ENCODE measurements at places on chromosomes 12 and 14.

DNA sequence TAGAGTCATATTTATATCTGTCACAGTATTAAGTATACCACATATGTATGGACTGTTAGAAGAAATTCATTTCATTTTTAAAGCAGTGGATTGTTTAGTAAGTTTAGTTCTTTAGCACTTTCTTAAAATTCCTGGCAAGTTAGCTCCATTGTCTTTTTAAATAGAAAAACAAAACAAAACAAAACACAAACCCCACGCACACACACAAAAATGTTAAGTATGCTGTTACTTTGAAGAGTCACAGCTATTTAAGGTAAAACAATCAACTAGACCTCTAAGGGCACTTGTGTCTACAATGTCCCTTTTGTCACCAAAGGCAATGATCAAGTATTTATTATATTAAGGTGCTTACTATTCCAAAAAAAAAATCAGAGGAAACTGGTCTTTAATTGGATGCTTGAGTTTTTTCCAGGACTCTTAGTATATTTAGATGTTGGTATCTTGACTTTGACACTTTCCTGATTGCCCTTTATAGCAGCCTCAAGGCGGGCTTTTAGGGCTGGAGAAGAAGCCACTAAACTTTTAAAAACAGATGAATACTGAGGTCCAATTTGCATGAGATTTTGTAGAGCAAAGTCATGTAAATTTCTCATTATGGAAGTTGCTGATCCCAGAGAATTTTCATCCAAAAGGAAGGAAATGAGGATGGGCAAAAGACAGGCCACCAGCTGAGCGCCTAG is 85.5 kb upstream of the HECTD1 start:
- DNase-seq, result no peak

GRCh38 chr12:124898200-124898922 is 16.1 kb downstream of the UBC start:
- peak; percentile 47 for DNase-seq

GRCh38 chr12:27336282-27336653 is 3.6 kb downstream of the BMAL2 start:
- no peak for DNase-seq

DNA sequence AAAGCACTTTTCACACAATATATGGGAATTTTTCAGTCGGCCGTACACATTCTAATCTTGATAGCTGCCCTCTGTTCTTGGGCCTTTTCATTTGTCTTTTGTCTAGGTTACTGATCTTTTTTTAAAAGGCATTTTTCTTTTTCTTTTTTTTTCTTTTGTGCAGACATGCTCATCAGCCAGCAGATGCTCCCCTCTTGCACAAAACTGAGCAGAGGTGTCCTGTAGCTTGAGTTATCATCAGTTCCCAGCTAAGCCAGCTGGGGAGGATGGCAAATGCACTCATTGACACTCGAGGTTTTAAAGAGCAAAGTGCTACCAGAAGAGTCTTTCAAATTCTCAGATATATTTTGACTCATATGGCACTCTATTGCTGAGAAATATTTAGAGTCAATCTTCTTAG is 913.9 kb upstream of the SEL1L start:
- no peak for DNase-seq

DNA sequence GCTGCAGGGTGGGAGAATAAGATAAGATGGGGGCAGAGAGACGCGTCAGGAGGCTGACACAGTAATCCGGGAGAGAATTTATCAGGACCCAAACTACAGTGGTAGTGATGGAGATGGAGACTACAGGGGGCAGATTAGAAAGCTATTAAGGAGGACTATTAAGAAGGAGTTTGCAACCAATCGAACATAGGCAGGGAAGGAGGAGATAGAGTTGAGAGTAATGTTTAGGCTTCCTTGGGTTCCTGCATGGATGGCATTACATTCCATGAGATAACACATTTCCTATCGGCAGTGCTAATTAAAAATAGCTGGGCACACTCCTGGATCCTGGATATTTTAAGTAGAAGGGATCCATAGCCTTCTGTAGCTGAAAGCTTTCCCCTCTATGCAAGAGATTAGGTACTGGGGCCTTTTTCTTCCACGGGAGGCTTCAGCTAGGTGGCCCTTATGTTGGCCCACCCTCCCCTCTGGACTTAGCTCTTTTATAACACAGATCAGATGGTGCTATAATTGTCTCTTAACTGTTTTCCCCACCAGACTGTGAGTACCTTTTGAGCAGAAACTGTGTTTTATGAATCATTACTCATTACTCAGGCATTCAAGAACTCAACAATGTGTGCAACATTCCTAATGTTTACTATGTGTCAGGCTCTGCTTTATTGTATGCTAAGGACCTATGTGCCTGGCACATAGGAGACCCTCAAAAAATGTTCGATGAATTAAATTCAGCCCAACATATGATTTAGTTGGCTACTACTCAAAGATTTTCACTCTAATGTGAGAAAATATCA is 113.0 kb downstream of the RMST start:
- DNase-seq, result no peak

DNA sequence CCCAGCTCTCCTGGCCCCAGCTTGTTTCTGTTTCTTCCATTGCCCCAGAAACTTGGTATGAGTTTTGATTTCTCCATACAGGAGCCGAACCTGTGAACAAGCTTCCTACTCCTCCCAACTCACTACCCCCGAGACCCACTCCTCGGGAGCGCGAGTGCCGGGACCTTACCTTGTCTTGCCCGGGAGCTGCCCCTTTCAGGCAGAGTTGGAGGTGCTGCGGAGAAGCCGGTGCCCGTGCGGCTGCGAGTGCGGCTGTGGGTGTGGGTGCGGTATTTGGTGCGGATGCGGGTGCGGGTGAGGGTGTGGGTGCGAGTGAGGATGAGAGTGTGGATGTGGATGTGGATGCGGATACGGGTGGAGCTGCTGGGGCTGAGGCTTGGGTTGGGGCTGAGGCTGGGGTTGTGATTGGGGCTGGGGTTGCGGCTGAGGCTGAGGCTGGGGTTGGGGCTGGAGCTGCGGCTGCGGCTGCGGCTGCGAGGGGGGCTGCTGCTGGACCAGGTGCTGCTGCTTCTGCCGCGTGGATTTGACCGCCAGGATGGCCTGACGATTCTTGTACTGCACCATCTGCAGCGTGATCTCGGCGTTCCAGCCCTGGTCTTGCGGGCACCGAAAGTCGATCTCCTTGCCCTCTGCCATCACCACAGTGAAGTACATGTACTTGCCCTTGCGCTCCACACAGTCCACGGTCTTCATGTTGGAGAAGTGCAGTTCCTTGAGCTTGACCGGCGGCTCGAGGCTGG is 1.1 kb downstream of the PHLDA1 start:
- DNase-seq, result peak; percentile 4

GRCh38 chr12:32970465-32971110 is 74.0 kb upstream of the PKP2 start:
- no peak for DNase-seq

DNA sequence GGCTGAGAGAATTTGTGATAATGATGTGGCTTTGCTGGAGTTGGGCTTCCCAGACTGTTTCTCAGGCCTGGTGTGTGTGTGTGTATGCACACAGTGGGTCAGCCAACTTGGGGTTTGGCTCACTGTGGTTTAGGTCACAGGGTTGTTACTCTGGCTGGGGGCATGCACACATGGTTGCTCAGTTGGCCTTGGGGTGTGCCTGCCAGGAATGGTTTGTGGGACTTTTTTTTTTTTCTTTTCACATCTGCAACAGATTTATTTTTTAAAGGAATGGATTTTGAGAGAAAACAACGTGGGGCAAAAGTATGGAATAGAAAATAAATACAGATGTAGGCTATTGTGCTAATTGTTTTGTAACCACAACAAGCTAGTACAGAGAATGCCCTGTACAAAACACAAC is 25.0 kb upstream of the GTF2A1 start:
- no peak for DNase-seq

DNA sequence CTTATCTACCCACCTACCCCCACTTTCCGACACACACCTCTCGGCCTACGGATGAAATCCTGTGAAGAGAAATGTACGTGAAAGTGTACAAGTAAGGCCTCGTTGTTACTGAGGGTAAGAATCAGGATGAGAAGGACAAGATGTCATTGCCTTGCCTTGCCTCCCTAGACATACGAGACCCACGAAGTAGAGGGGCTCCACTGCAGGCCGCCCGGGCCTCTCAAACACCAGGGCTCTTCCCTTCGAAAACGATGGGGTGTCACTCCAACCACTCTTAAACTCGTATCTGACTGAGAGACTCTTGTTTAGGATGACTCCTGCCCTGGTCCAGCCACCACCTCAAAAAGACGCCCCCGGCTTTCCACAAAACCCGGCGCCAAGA is 498 bp downstream of the RACGAP1 start:
- DNase-seq, result no peak

DNA sequence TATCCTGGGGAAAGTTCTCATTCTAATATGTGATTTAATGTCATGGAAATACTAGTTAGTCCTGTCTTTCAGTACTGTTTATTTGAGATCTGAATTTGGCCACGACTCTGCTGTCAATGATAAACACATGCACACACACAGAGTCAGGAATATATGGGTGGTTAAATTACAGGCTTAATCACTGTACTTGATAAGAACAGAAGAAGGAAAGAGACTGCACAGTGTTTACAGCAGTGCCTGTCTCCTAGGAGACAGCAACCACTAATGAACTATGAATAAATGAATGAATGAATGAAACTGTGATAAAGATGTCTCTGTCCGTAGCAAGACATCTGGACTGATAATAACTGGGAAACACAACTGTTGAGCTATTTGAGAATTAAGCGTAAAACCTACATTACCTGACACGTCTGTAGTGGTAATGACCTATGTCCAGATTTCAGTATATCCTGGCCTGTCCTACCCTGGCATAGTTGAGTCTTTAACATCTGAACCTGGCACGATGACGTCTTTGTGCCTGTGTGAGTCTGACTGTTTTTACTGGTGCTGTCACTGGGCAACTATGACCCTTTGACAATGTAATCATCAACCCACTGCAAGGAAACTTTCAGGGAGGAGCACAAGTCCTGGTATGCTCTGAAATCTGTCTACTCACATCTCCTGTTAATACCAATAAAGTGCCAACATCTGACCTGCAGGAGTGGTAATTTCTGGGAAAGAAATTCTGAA is 524.6 kb downstream of the TMEM132D start:
- DNase-seq, result no peak

- DNase-seq, result no peak
Observed at GRCh38 chr14:94115058-94115591, 4.6 kb downstream of the IFI27 start.

GRCh38 chr12:6708960-6709394 is 8.4 kb upstream of the PIANP start:
- DNase-seq, result no peak

- DNase-seq, result no peak
Observed at GRCh38 chr12:7948589-7949260, 12.7 kb upstream of the SLC2A3 start.

DNA sequence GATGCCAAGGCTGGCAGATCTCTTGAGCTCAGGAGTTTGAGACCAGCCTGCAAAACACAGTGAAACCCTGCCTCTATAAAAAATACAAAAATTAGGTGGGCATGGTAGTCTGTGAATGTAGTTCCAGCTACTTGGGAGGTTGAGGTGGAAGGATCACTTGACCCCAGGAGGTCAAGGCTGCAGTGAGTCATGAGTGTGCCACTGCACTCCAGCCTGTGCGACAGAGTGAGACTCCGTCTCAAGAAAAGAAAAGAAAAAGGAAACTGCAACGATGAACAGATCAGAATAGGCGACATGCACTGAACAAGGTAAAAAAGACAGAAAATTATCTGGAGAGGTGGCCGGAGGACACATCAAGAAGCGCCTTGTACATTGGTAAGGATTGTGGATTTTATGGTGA is 273.7 kb upstream of the AMIGO2 start:
- DNase-seq, result no peak

- DNase-seq, result no peak
Observed at GRCh38 chr12:122517877-122518276, 8.9 kb downstream of the RSRC2 start.
